G401 (cell line): ENCODE measurements at places on chromosomes 1 and 21. TPM values are rescaled to one million over a fixed set of nuclear protein-coding genes. Genes with fewer than 3 reads are reported as not detected.

The S100A12 gene
- not detected in 2 replicates for total RNA-seq

The PROK1 gene
- total RNA-seq, result not detected in 2 replicates

The MFSD2A gene
- total RNA-seq, result 4.3 and 7.9 TPM in 2 replicates

The LIN28A gene
- 77.8 and 94.7 TPM in 2 replicates for total RNA-seq

The GBP7 gene
- not detected in 2 replicates for total RNA-seq

The PGLYRP4 gene
- total RNA-seq, result not detected in 2 replicates

The LPAR3 gene
- total RNA-seq, result not detected in 2 replicates

The SIM2 gene
- 2.0 and 4.7 TPM in 2 replicates for total RNA-seq

The HAO2 gene
- not detected in 2 replicates for total RNA-seq

The THEM5 gene
- total RNA-seq, result not detected in 2 replicates

The ADAMTSL4 gene
- 20.0 and 22.9 TPM in 2 replicates for total RNA-seq

The GLMN gene
- total RNA-seq, result 35.2 and 39.2 TPM in 2 replicates

The RPS27 gene
- total RNA-seq, result 2,657 and 4,065 TPM in 2 replicates

- DNase-seq, result peak; percentile 84
These were observed 29.8 kb downstream of the PGM1 start for GRCh38 chr1:63622849-63623566.

- peak; percentile 70 for DNase-seq
These were observed 2.4 kb downstream of the GABRD start for GRCh38 chr1:2021550-2021949.

GRCh38 chr1:147062956-147063355 lies 109.3 kb downstream of the PRKAB2 start:
- no peak for DNase-seq

GRCh38 chr1:38577385-38577784 lies 282.2 kb downstream of the RRAGC start:
- no peak for DNase-seq

- no peak for DNase-seq
These were observed 4.2 kb upstream of the IL19 start for GRCh38 chr1:206766251-206766856.

GRCh38 chr21:18026359-18026758 lies 207.2 kb upstream of the C21orf91 start:
- no peak for DNase-seq

GRCh38 chr1:57272150-57272549 lies 151.7 kb downstream of the DAB1 start:
- no peak for DNase-seq

DNA sequence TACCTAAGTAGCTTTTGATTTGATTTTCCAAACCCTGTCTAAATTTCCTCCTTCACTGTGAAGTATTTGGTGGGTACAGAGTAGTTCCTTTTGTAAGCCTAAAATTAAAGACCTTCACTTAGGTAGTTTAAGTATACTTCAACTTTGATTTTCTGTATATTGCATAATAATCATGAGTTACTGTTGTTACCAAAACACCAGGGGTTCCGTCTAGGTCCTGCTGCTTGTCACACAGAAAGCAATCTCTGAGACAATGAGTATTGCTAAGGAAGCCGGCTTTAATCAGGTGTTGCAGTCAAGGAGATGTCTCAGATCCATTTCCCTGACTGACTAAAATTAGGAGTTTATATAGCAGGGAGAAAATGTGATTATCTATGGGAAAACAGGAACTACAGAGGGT lies 15.3 kb downstream of the RPS6KC1 start:
- no peak for DNase-seq

- no peak for DNase-seq
These were observed 21.2 kb downstream of the SYT2 start for GRCh38 chr1:202689082-202689481.

- no peak for DNase-seq
These were observed 61.4 kb downstream of the TMEM200B start for GRCh38 chr1:29062157-29062942.

- DNase-seq, result no peak
These were observed 214.5 kb upstream of the ZRANB2 start for GRCh38 chr1:71295350-71295749.

GRCh38 chr1:85311818-85312217 lies 35.4 kb upstream of the BCL10 start:
- DNase-seq, result no peak

GRCh38 chr1:215636258-215636965 lies 69.3 kb downstream of the KCTD3 start:
- no peak for DNase-seq

DNA sequence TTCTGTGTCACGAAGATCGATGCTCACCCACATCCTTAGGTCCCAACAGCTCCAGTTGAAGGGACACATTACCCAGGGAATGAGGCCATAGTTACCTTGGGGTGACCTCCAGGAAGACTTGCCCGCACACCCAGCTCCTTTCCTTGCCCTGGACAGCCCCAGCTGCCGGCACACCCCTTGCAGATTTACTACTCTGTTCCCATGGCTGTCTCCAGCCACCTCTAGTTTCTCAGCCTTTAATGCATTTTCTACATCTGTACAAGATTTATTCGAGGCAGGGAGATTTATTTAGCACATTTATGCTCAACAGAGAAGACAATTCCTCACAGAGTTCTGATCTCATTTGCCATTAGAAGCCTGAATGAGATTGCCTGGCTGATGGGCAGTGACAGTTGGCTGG lies 36.7 kb downstream of the SYT2 start:
- no peak for DNase-seq

- DNase-seq, result no peak
These were observed 45.1 kb downstream of the MAP3K7CL start for GRCh38 chr21:29175408-29176134.

- no peak for DNase-seq
These were observed 12.6 kb downstream of the METTL13 start for GRCh38 chr1:171794085-171794484.

GRCh38 chr1:58929671-58930325 lies 146.0 kb upstream of the JUN start:
- no peak for DNase-seq

DNA sequence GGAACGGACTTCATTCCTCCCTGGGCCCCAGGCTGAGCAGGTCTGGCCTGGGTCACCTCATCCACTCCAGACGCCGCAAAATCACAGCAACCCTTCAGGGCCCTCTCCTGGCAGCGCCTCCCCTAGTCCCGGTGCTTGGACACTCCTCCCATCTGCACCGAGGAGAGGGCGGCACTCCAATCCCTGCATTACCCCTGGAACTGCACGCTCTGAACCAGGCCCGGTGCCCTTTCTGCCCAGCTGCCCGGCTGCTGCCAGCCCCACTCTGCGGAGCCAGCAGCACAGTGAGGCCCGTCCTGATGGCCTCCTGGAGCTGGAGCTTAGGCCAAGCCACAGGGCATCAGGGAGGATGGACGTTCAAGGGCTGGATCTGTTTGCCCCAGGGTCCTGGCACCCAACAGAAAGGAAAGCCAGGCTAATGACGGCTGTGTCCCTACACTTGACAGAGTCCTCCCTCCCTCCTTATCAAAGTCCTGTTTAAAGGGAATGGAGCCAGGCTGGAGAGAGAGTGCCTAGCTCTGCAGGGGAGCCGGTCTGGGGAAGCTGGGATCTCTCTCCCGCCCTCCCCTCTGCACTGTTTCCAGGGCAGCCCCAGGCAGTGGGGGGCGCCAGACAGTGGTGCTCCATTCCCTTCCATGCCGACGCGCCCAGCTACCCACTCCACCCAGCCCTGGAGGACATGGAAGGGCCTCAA lies 12.7 kb downstream of the COL6A2 start:
- DNase-seq, result no peak

DNA sequence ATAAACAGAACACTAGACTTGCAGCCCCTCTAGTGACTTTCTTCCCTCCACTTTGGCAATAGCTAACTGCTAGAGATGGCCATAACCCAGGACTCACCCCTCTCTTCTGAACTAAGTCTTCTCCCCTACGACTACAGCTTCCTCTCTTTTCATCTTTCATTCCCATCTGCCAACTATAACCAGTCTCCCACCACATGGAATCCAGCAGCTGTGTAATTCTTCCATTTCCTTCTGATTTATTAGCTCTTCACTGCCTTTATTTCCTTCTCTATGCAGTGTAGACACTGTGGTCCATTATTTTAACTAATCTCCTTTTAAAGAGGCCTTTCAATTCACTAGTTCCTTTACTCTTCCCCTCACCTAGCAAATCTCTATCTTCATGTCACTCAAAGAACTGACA lies 13.4 kb upstream of the KCNK1 start:
- DNase-seq, result no peak

DNA sequence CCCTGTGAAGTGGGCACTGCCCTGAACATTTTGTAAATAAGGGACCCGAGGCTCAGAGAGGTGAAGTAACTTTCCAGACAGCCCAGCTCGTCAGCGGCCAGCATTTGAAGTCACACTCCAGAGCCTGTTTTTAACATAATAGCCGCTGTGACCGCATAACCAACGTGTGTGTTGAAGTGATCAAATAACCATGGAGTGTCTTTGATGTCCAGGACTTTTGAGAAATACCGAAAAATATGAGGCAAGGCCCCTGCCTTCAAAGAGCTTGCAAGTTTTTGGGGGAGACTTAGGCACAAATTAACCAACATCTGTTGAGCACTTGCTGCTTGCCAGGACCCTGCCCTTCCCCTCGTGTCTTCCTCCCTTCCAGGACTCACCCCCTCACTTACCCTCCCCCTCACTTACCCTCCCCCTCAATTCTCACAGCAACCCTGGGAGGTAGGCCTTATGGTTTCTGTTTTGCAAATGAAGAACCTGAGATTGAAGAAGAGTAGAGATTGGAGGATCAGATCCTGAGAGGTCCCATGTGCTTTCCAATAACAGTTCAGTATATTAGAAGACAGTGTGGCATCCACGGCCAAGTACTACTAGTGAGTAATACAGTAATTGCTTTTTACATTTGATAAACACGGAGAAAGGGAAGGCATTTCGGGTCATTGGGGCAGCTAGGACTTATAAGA lies 1.3 kb upstream of the SLC16A1 start:
- peak; percentile 76 for DNase-seq

GRCh38 chr1:2050793-2051682 lies 827 bp downstream of the PRKCZ start:
- peak; percentile 34 for DNase-seq

DNA sequence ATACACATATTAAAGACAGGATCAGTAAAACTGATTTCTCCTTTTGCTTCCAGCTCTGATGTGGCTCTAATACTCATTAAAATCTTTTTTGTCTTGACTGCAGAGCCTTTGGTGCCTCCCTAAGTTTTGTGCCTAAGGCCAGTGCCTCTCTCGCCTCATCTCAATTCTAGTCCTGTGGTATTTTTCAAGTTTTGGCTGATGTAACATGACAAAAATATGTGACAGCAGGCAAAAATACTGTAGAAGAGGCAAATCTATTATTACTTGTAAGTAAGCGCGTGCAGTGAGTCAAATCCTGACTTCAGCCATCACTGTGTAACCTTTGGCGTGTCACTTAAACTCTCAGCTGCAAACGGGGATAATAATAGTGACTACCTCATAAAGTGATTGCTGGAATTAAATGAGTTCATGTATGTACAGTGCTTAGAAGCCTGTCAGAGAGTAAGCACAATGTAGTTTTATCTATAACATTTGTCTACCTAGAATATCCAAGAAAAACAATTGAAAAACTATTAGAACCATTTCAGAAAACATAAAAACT lies 74.0 kb downstream of the MAB21L3 start:
- DNase-seq, result no peak
